Activated naive CD4-positive, alpha-beta T cell (primary cell): ENCODE measurements at places on chromosomes 2 and 18.

DNA sequence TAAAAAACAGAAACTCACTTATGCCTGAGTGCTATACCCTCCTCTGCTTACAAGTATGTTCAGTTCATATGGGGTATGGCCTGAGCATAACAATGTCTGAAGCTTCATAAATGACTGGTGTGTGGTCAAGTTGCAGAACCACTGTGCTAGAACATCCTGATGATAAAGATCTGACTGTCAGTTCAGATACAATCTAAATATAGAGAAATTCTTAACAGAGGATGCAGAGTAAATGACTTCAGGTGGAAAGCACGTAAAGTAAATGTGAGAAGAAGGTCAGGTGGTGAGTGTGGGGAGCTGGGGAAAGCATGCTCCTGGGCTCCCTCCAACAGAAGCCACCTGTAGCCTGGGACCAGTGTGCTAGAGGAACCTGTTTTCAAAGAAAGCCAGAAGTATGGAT is 926.2 kb downstream of the TSN start:
- DNase-seq = no peak

DNA sequence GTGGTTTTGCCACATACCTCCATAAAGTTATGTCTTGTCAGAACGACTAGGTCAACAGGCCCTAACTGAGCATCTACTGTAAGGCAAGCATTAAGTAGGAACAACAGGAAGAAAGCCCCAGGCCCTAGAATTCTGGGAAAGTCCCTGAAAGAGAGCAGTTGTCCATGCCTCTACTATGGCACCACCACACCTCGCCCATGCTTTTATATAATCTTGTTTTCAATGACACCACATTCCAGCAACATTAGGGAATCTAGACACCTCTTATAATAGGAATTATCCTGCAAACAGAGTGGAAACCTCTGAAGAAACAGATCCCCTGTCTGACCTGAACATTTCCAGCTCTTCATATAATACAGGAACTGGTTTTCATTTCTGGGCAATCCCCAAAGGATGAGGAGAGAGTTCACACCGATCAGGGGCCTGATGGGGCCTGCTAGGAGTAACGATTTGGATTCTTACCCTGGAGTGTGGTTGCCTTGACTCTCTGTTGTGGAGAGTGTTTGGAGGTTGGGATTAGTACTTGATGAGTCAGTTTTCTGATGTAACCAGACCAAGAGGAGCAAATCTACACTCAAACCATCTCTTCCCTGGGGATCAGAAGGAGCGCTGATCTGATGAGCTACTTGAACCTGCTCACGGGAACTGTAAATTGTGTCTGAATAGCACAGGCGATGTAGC is 31.9 kb upstream of the CEP68 start:
- DNase-seq = no peak

DNA sequence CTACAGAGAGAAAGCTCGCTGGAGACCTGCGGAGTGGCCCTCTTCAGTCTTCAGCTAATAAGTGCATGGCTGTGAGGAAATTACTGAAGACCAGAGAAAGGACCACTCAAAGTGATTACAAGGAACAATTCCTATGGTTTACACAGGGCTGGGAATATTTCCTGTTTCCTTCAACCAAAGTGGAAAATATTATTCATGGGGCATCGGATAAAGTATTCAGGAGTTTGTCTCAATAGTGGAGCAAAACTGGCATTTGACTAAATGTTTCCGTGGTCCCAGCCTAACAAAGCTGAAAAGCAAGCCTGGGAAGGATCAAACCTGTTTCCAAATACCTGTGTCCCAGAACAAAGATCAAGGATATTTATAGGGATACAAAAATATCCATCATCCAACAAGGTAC is 32.0 kb upstream of the CNGA3 start:
- DNase-seq = no peak

- DNase-seq = no peak
Measured at GRCh38 chr2:141068053-141068682, 1062.6 kb downstream of the LRP1B start.

DNA sequence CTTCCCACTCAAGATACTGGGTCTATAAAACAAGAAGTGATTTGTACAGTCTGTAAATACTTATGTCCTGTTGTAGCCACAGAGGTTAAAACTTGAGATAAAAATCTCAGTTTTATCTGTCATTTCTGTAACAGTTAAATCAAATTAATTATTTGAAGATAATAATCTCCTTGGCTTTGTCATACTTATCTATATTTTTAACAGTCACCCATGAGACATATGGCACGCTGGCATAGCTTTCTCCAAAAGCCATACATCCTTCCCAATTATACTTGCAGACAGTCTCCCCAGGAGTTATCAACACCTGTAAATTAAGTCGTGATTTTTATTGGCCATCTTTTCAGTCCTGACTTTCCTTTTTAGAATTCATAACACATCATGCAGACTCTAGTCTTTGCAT is 68.9 kb upstream of the UNC80 start:
- DNase-seq = no peak
